ENCODE measurements at places on chromosomes 13 and 19. TPM values are rescaled to one million over a fixed set of nuclear protein-coding genes. Genes with fewer than 3 reads are reported as not detected.

GRCh38 chr13:57991041-57991440 lies 359.5 kb downstream of the PCDH17 start:
- no peak for DNase-seq

- no peak for DNase-seq
Measured at GRCh38 chr13:55199134-55199533, 1941.6 kb upstream of the PRR20A start.

DNA sequence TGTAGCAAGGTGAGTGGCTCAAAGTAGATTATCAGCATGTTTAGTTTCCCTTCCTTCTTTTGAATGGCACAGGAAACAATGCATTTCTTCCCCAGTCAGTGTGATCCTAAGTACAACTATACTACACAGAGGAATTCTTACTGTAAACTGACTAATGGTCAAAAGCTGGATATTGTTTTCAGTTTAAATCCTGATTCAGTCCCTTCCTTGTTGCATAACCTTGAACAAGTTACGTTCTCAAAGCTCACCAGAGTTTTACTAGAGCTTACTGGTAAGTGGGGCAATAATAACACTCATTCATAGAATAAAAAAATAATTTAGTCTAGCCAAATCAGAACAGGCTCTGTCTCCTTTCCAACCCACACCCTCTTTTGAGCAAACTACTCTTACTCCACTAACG lies 180.1 kb downstream of the POSTN start:
- DNase-seq: no peak

DNA sequence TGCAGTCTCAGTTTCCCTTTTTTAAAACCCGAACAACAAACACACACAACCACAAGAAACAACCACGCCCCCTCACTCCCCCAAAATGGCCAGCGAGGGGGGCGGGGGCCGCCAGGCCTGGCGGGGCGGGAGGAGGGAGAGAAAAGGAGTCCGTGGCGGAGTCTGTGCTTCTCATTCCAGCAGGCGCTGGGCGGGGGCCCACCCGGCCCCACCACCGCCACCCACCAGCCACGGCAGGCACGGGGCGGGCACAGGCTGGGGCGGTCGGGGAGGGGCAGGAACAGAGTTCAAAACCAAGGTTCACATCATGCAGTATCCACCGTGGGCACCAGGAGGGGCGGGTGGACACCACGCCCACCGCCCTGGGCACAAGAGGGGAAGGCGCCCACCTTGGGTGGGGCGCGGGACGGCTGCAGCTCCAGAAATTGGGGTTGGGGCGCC lies 12.9 kb downstream of the DPF1 start:
- DNase-seq: no peak

The KIR2DL4 gene
- not detected for polyA plus RNA-seq
